ENCODE measurements at places on chromosomes 4 and X.

GRCh38 chr4:137125011-137125410, 407.3 kb downstream of the PCDH18 start:
- DNase-seq: no peak

DNA sequence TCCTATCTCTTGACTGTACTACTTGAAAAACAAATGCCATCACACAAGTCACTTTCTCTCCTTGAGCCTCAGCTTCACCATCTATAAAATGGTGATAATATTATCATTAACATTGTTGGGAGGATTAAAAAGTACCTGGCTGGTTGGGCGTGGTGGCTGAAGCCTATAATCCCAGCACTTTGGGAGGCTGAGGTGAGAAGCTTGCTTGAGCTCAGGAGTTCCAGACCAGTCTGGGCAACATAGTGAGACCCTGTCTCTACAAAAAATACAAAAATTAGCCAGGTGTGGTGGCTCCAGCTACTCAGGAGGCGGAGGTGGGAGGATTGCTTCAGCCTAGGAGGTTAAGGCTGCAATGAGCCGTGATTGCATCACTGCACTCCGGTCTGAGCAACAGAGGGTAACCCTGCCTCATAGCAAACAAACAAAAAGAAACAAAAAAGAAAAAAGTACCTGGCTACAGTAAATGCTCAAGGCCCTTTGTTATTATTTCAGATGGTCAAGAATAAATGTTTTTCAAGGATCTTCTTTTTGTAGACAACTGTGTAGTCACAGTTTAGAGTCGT, 120.3 kb downstream of the CHRNA9 start:
- DNase-seq: no peak

- no peak for DNase-seq
These were observed 8.4 kb downstream of the NIPAL1 start for GRCh38 chr4:48025005-48025404.

DNA sequence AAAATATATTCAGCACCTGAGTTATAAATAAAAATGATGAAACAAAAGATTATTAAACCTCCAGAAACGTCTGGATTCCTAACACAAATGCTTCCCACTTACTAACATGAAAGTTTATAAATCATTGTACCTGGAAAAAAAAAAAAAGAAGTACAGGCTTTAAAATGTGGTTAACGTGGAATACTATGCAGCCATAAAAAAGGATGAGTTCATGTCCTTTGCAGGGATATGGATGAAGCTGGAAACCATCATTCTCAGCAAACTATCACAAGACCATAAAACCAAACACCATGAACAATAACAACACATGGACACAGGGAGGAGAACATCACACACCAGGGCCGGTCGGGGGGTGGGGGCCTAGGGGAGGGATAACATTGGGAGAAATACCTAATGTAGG, 160.5 kb downstream of the ADAMTS3 start:
- no peak for DNase-seq

DNA sequence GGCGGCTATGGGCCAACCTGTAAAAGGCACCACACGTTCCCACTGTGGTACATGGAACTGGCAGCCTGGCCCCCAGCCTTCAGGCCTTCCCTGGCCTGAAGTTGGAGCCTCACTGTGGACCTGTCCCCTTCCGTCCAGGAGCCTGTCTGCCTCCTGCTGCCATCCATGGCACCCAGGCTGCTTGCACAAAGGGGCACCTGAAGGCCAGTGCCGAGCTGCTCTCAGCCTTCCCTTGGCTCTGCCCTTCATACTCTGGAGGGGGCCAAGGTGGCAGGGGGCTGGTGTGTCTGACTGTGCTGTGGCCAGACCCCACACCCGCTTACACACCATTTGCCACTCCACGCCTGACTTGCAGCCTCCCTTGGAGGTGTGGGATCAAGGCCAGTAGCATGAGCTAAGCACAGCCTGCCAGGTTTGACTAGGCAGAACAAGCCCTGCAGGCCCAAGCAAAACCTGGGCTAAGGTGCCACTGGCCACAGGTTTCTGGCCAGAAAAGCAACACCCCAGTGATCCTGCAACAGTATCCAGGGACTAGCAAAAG, 17.3 kb upstream of the GIMD1 start:
- DNase-seq: no peak

GRCh38 chr4:74671080-74671698, 123.1 kb downstream of the BTC start:
- DNase-seq: no peak

DNA sequence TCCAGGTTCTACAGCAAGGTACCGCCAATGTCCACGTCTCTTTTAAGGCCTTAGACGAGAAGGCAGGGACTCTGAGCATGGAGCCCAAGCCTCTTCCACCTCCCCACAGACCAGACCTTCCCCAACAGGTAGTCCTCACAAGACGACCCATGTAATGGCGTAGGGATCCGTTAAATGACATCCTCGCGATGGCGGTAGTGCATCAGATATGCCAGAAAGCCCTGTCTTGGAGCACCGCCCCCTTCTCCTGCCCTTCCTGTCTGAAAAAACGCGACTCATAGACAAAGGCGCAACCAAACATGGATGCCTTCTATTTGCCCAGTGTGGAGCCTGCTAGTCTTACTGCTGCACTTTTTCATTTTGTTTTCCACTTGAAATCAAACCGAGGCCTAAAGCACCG, 185.4 kb downstream of the OR13H1 start:
- DNase-seq: no peak

DNA sequence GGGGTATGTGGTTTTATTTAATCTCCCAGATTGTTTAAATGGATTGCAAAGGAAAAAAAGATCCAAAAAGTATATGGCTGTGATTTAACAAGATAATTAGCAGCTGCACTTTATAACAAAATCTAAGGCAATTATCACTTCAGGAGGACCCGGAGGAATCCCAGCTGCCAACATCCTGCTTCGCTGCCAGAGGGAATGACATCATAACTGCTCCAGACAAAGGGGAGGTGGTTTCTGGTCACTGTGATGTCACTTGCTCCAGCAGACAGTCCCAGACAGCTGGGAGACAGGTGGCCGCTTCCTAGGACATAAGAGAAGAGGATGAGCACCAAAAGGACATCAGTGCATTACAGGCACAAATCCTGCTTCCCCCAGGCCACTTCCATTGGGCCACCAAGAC, 371.0 kb downstream of the BCOR start:
- no peak for DNase-seq

DNA sequence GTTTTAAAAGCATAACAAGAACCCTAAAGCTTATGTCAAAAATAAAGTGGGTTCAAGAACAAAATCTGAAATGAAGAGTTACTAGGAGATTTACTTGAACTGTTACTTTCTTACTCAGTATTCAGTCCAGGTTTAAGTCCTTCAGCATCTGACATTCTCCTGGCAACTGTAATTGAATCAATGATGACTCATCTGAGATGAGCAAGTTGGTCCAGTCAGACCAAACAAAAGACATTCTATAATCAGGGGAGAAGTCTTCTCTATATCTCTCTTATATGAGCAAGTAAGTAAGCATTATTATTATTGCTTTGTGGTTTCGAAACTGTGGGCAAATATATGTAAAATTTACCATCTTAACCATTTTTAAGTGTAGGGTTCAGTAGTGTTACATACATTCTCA, 34.6 kb downstream of the MAP9 start:
- no peak for DNase-seq

DNA sequence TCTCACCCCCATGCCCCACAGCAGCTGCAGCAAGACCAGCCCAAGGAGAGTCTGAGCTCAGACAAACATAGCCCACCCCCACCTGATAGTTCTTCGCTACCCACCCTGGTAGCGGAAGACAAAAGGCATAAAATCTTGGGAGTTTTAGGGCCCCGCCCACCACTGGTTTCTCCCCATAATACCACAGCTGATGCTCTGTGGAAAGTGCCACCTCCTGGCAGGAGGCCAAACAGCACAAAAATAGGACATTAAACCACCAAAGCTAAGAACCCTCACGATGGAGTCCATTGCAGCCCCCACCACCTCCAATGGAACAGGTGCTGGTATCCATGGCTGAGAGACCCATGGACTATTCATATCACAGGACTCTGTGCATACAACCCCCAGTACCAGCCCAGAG, 226.7 kb downstream of the SNCA start:
- no peak for DNase-seq

GRCh38 chr4:181890911-181891310, 352.3 kb upstream of the TENM3 start:
- no peak for DNase-seq

DNA sequence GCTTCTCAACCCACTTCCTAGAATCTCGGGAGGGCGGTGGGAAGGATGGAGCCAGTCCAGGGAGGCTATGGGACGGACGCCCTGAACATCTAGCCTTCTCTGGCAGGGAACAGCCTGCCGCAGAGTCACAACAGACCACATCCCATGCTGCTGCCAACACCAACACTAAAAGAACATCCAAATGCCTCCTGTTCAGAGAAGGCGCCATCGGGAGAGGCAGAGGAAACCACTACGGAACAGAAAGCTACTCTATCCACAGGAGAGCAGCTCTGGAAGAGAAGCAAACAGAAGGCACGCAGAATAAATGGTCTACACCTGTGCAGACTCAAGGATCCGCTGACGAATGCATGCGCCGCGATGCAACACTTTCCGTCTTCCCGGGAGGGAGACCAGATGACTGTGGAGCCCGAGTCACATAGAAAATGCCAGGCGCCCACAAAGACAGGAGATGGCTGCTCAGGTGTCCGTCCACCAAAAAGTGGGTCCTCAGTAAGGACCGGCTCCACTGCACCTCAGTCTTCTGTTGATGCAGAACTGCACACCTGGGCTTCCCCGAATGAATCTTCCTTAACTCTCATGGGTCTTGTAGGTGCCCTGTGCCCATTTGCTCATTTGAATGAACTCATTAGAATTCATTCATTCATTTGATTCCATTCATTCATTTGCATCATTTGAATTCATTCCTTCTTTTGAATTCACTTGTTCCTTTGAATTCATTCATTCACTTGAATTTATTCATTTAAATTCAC, 217.5 kb downstream of the DHRSX start:
- DNase-seq: no peak

Data from cortex of kidney (tissue), 1 donor.